ENCODE measurements at places on chromosomes 1 and 21. TPM values are rescaled to one million over a fixed set of nuclear protein-coding genes. Genes with fewer than 3 reads are reported as not detected.

- peaks cover 8% of the 10 kb centered on the region for H3K27me3 ChIP-seq
- peaks cover 8% of the 10 kb centered on the region for H3K4me1 ChIP-seq
- H3K36me3 ChIP-seq, result no peaks in the 10 kb centered on the region
- no peak overlapping the region for H3K4me3 ChIP-seq
- H3K27ac ChIP-seq, result no peak overlapping the region
- no peak for DNase-seq
Observed at GRCh38 chr1:21662426-21663247, 6.5 kb downstream of the RAP1GAP start.

GRCh38 chr1:181101581-181102226, 13.2 kb downstream of the IER5 start:
- no peaks in the 10 kb centered on the region for H3K36me3 ChIP-seq
- H3K4me3 ChIP-seq, result no peak overlapping the region
- H3K4me1 ChIP-seq, result peaks cover 49% of the 10 kb centered on the region
- no peaks in the 10 kb centered on the region for H3K27me3 ChIP-seq
- H3K27ac ChIP-seq, result no peak overlapping the region

- no peak overlapping the region for H3K4me3 ChIP-seq
- no peak for DNase-seq
- H3K4me1 ChIP-seq, result peaks cover 15% of the 10 kb centered on the region
- H3K27ac ChIP-seq, result no peak overlapping the region
- H3K36me3 ChIP-seq, result no peaks in the 10 kb centered on the region
Observed at GRCh38 chr1:19065526-19066247, 109.2 kb upstream of the IFFO2 start.

GRCh38 chr1:53037159-53037558, 24.9 kb upstream of the PODN start:
- H3K4me1 ChIP-seq, result no peaks in the 10 kb centered on the region
- DNase-seq, result no peak
- H3K27ac ChIP-seq, result no peak overlapping the region
- H3K36me3 ChIP-seq, result peaks cover 23% of the 10 kb centered on the region

DNA sequence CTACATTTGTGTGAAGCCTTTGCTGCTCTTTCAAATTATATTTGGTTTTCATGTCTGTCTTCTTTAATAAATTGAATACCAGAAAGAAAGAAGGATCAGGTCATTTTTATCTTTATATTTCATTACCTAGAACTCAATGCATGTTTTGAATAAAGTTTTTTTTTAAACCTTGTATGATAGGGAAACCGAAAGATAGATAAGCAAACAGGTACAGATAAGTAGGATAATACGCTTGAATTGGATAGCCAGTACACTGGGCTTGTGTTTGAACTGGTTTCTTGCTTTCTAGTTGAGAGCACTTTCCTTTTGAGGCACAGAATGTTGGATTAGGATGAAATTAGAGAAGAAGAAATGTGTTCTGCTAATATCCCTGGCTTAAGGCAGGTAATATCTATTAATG, 46.9 kb downstream of the PKN2 start:
- no peak for DNase-seq
- H3K4me3 ChIP-seq, result no peak overlapping the region
- no peaks in the 10 kb centered on the region for H3K27me3 ChIP-seq
- no peak overlapping the region for H3K27ac ChIP-seq

GRCh38 chr1:46681333-46682034, 9.8 kb downstream of the TEX38 start:
- H3K4me3 ChIP-seq, result no peak overlapping the region
- no peak overlapping the region for H3K27ac ChIP-seq
- no peaks in the 10 kb centered on the region for H3K4me1 ChIP-seq
- no peak for DNase-seq
- peaks cover 91% of the 10 kb centered on the region for H3K36me3 ChIP-seq

- DNase-seq, result no peak
- H3K4me1 ChIP-seq, result no peaks in the 10 kb centered on the region
- no peak overlapping the region for H3K27ac ChIP-seq
- H3K36me3 ChIP-seq, result no peaks in the 10 kb centered on the region
- H3K27me3 ChIP-seq, result no peaks in the 10 kb centered on the region
- no peak overlapping the region for H3K4me3 ChIP-seq
Observed at GRCh38 chr1:179016706-179017382, 8.8 kb upstream of the FAM20B start.

Gene CFHR3
- total RNA-seq, result not detected

DNA sequence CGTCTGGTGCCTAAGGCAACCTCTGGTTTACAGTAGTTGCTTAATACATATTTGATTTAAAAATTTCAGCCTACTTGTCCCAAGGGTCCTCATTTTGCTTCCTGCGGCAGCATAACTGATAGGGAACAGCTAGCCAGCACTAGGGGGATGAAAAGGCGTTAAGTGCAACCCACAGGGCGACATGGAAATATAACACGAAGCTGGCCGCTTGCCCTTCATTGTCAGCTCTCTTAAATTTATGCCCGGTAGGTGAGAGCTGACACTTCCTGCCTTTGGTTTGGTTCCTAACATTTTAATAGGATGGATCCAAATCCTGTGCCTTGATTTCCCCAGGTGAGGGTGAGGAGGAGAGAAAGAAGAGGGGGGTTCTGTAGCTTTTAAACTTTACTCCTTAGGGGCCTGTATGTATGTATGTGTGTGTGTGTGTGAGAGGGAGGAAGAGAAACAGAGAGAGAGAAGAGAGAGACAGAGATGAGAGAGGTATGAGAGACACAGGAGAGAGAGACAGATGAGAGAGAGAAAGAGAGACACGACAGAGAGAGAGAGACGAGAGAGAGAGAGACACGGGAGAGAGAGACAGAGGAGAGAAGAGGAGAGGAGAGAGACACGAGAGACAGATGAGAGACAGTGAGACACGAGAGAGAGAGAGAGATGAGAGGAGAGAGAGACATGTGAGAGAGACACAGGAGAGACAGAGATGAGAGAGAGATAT, 938 bp upstream of the ACTN2 start:
- no peaks in the 10 kb centered on the region for H3K36me3 ChIP-seq
- H3K27ac ChIP-seq, result no peak overlapping the region
- H3K4me1 ChIP-seq, result peaks cover 14% of the 10 kb centered on the region
- DNase-seq, result no peak

DNA sequence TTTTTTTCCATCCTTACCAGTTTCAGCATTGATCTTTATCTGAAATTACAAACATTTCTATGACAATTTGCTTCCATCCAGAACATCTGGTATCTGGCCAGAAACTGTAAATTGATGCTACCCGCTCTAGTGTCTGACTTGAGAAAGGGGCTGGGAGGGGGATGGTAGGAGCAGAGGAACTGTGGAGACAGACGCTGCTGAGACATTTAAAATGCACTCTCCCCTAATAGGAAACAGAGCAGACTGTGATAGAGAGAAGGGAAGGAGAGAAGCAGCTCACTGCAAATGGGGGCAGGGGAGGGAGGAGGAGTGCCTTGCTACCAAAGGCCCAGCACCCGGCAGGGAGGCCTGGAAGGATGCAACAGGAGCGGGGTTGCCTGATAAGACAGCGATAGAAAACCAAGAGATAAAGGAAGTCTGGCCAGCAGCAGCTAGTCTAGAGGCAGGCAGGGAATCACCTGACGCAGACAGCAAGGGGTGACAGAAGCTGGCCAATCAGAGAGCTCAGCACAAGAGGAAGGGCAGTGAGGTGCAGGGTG, 195.5 kb upstream of the NFIA start:
- H3K27ac ChIP-seq, result no peak overlapping the region
- no peaks in the 10 kb centered on the region for H3K4me1 ChIP-seq
- no peaks in the 10 kb centered on the region for H3K36me3 ChIP-seq

Gene STYXL2
- total RNA-seq, result not detected

Gene REN
- not detected for total RNA-seq

DNA sequence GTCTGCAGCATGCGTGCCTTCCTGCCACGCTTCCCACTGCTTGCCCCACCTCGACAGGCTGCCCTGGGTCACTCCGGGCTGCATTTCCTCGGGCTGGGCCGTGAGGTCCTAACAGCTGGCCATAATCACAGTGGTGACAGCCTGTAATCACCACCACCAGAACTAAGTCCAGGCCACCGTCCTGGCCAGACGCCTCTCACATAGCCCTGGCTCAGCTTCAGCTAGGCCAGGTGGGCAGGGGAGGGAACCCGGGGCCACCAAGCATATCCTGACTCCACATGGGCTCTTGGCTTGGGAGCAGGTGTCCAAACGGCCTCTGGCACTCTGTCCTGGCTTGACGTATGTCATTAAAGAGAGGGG, 229.5 kb downstream of the TRABD2B start:
- H3K36me3 ChIP-seq, result no peaks in the 10 kb centered on the region
- DNase-seq, result no peak
- H3K4me1 ChIP-seq, result no peaks in the 10 kb centered on the region
- no peak overlapping the region for H3K27ac ChIP-seq
- H3K4me3 ChIP-seq, result no peak overlapping the region

GRCh38 chr1:832136-832535, 91.6 kb upstream of the SAMD11 start:
- H3K4me1 ChIP-seq, result no peaks in the 10 kb centered on the region
- no peak for DNase-seq
- no peaks in the 10 kb centered on the region for H3K27me3 ChIP-seq
- no peak overlapping the region for H3K27ac ChIP-seq

- no peaks in the 10 kb centered on the region for H3K36me3 ChIP-seq
- H3K27me3 ChIP-seq, result no peaks in the 10 kb centered on the region
- DNase-seq, result no peak
Observed at GRCh38 chr1:119490925-119491324, 16.1 kb upstream of the HSD3B1 start.

- H3K4me3 ChIP-seq, result no peak within 1 kb of the TSS
- no peak for DNase-seq
- H3K27ac ChIP-seq, result no peak within 1 kb of the TSS
- H3K36me3 ChIP-seq, result no peaks in the 10 kb centered on the region
- H3K4me1 ChIP-seq, result no peaks in the 10 kb centered on the region
Observed at GRCh38 chr1:247841796-247842195, at the start of gene OR11L1. TSS of gene OR11L1 (minus strand) at chr1:247841896. CDS start at chr1:247841896, 0 bp downstream.

DNA sequence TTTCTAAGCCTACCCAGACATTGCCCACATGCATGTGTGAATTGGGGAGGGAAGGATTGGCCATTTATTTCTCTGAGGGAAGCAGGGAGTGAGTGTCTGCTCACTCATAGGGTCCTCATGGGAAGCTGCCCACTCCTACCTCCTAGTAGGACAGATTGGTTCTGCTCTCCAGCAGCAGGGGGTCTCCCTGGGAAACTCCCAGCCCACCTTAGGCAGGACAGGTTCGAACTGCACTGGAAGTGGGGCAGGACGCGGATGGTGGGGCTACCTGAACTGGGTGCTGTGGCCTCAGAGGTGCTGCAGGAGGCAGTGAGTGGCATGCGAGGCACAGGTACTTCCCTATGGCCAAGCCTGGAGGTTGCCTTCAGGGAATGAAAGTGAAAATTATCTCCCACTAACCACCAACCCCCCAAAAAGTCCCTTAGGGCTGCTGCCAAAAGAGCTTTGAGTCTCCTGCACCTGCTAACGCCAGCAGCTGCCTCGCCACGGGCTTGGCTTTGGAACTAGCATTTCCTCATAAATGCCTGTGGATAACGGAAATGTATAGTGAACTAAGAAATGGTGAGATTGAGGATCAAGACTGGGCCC, 157.0 kb upstream of the COA6 start:
- no peak overlapping the region for H3K4me3 ChIP-seq
- H3K36me3 ChIP-seq, result no peaks in the 10 kb centered on the region
- H3K4me1 ChIP-seq, result peaks cover 31% of the 10 kb centered on the region
- H3K27me3 ChIP-seq, result peaks cover 5% of the 10 kb centered on the region
- peak; percentile 11 for DNase-seq

DNA sequence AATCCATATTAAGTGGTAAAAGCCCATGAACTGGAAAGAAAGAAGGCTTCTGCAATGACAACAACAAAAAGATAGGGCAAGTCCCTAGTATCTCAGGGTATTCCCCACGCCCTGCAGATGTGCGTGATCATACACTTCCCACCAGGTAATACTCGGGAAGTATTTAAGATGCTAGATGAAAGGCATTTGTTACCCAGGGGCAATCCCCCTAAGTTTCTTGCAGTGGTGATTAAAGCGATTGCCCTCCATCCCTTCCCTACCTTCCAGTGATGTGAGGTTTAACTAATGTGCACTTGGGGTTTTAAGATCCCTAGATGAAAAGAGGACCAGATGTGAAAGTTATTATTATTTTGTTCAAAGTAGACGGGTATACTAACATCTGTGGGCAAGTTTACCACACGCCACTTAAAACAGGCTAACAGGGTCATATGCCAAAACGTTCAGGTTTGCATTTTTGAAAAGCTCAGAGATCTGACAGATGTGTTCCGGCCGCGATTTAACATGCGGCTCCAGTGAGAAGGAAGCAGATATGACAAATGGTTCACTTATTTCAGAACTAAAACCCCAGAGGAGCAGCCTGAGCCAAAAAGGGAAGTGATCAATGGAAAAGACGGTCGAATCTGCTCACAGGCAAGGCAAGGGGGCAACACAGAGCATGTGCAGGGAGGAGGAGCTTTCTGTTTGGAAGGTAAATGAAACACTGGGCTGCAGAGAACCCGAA, 17.4 kb downstream of the TIAM1 start:
- H3K27ac ChIP-seq, result no peak overlapping the region
- peaks cover 11% of the 10 kb centered on the region for H3K4me1 ChIP-seq
- DNase-seq, result peak; percentile 14
- peak overlapping the region; percentile 65 for H3K4me3 ChIP-seq
- no peaks in the 10 kb centered on the region for H3K36me3 ChIP-seq
- H3K27me3 ChIP-seq, result no peaks in the 10 kb centered on the region

DNA sequence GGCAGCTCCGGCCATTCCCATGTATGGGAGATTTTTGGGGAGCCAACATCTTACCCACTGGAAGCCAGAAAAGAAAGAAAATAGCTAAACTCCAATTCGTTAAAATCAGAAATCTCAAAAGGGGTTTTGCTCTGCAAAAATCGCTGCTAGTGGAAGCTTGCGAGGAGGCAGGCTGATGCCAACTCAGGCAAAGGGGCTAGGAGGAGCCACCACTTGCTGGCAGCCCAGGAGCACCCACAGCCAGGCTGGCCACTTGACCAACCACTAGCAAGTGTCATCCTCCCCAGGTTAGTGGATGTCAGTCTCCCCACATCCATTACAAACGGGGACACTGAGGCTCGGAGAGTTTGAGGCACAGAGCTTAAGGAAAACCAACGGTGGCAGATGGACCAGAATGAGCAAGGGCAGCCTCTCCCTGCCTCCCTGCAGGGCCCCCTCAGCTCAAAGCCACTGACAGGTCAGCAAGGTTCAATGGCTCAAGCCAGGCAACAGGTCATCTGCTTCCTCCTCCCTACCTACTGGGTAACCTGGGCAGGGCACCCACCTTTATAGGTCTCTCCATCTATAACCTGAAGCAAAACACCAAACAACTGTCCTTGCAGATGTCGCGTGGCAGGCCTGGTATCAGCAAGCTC, 10.8 kb downstream of the KCNN3 start:
- H3K27ac ChIP-seq, result no peak overlapping the region
- H3K4me1 ChIP-seq, result no peaks in the 10 kb centered on the region
- H3K27me3 ChIP-seq, result no peaks in the 10 kb centered on the region

Gene HES3
- total RNA-seq, result not detected
